Bladder microvascular endothelial cell (primary cell): ENCODE measurements at places on chromosomes 3 and 15. TPM values are rescaled to one million over a fixed set of nuclear protein-coding genes. Genes with fewer than 3 reads are reported as not detected.

The SERINC4 gene
- not detected in 2 replicates for total RNA-seq

The ZNF620 gene
- 2.8 and 7.2 TPM in 2 replicates for total RNA-seq

The RASGRP1 gene
- total RNA-seq, result under 0.01 and 0.57 TPM in 2 replicates

The DPPA2 gene
- not detected in 2 replicates for total RNA-seq

The SAMMSON gene
- total RNA-seq, result not detected in 2 replicates

The PLA2G4D gene
- not detected in 2 replicates for total RNA-seq

The ALAS1 gene
- total RNA-seq, result 32.7 and 41.0 TPM in 2 replicates

The CXCR6 gene
- total RNA-seq, result not detected in 2 replicates

The CHRNB4 gene
- under 0.01 TPM in 1 of 2 replicates, not detected in the other for total RNA-seq

The GP9 gene
- total RNA-seq, result not detected in 2 replicates

The SKIL gene
- total RNA-seq, result 33.2 and 117 TPM in 2 replicates

The TTC23 gene
- total RNA-seq, result 17.3 and 29.8 TPM in 2 replicates

The WDR93 gene
- under 0.01 TPM in 1 of 2 replicates, not detected in the other for total RNA-seq

The CCR3 gene
- not detected in 2 replicates for total RNA-seq

The MYO5C gene
- 19.4 and 23.3 TPM in 2 replicates for total RNA-seq

The PIK3R4 gene
- total RNA-seq, result 25.3 and 49.0 TPM in 2 replicates

The UBAP1L gene
- total RNA-seq, result 0.65 and 3.7 TPM in 2 replicates

The FSTL1 gene
- total RNA-seq, result 222 and 671 TPM in 2 replicates

The NR1I2 gene
- total RNA-seq, result under 0.01 TPM in 1 of 2 replicates, not detected in the other

The ZNF80 gene
- total RNA-seq, result not detected in 2 replicates

The ANKRD34C gene
- not detected in 2 replicates for total RNA-seq

The CISH gene
- total RNA-seq, result 0.16 and 0.44 TPM in 2 replicates

The SSUH2 gene
- not detected in 2 replicates for total RNA-seq

The COMMD4 gene
- total RNA-seq, result 56.4 and 108 TPM in 2 replicates

The SEMA7A gene
- total RNA-seq, result 0.65 and 2.9 TPM in 2 replicates

The TM4SF4 gene
- total RNA-seq, result not detected in 2 replicates

The SENP8 gene
- total RNA-seq, result 0.97 and 2.3 TPM in 2 replicates

The GOLGA6A gene
- total RNA-seq, result not detected in 2 replicates

The ZDHHC23 gene
- 2.6 and 16.9 TPM in 2 replicates for total RNA-seq

The CTXN2 gene
- total RNA-seq, result not detected in 2 replicates

The MYEF2 gene
- 7.0 and 34.7 TPM in 2 replicates for total RNA-seq

The FAM174B gene
- 5.3 and 46.7 TPM in 2 replicates for total RNA-seq

The SMC4 gene
- total RNA-seq, result 59.9 and 83.1 TPM in 2 replicates

The GOLGA8M gene
- total RNA-seq, result 0.16 and 7.2 TPM in 2 replicates

The FBXW12 gene
- not detected in 2 replicates for total RNA-seq

The LSG1 gene
- 62.3 and 83.5 TPM in 2 replicates for total RNA-seq

The GBE1 gene
- 70.7 and 109 TPM in 2 replicates for total RNA-seq

The FSIP1 gene
- total RNA-seq, result 0.16 and 1.2 TPM in 2 replicates

The FBXL22 gene
- 0.16 TPM in 1 of 2 replicates, not detected in the other for total RNA-seq

The BCHE gene
- 2.3 and 24.3 TPM in 2 replicates for total RNA-seq

The AHSG gene
- not detected in 2 replicates for total RNA-seq

The SHQ1 gene
- total RNA-seq, result 12.6 and 16.0 TPM in 2 replicates

The MAPKBP1 gene
- total RNA-seq, result 18.0 and 24.8 TPM in 2 replicates

The ARGFX gene
- not detected in 2 replicates for total RNA-seq

The OR5K1 gene
- not detected in 2 replicates for total RNA-seq
